Omental fat pad (tissue), 4 donors: ENCODE measurements at places on chromosomes 16 and 17.

DNA sequence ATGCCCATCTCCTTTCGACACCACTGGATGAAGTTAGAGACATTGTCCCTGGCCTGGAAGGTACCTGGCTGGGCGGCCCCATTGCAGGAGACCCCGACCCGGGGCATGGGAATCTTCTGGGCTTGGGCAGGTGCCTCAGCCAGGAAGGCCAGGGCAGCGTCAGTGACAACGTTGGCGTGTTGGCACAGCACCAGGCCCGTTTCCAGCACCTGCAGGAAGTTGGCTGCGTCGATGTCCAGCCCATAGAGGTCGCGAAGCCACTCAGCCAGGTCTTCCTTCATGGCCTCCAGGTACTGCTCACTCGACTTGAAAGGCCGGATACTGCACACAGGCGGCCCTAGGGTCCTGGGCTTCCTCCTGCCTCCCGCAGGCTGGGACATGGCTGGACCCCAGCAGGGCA is 568 bp downstream of the GAS2L2 start:
- DNase-seq = no peak

DNA sequence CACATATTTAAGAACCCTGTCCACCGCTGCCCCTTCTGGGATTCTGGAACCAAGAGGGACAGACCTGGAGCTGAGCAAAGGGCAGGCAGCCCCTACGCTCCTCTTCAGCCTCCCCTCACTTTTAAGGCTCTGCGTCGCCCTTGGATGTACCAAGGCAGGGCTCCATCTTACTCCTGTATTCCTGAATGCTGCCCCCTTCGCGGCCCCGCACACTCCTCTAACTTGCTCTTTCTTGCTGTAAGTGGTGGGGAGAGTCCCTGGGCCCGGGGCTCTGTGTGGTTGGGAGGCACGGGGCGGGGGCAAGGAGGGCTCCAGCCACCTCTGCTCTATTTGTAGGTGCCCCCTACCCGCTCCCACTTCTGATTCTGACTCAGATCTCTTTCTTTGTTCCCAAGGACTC is 1.2 kb downstream of the TNS4 start:
- DNase-seq = no peak

- DNase-seq = no peak
Observed at GRCh38 chr17:41496803-41497484, 7.2 kb upstream of the KRT36 start.

- no peak for DNase-seq
Observed at GRCh38 chr16:62927122-62927521, 890.9 kb upstream of the CDH8 start.

DNA sequence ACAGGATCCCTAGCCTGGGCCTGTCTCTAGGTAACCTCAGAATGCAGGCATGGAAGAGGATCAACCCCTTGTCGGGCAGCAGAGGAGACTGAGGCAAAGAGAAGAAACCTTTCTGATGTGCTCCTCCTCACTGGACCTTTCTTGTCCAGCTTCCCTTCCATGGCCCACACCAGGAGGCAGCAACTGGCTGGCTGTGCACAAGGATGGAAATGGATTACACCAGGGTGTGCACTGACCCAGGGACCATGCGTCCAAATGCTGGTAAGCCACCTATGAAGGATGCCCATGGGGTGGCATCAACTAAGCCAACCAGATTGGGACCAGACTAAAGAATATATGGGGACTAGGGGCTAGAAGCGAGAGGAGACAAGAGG is 83.0 kb downstream of the N4BP1 start:
- DNase-seq = no peak

GRCh38 chr16:23682181-23682580 is 3.5 kb downstream of the PLK1 start:
- DNase-seq = no peak

- no peak for DNase-seq
Observed at GRCh38 chr17:73168667-73169066, 3.9 kb downstream of the SSTR2 start.

DNA sequence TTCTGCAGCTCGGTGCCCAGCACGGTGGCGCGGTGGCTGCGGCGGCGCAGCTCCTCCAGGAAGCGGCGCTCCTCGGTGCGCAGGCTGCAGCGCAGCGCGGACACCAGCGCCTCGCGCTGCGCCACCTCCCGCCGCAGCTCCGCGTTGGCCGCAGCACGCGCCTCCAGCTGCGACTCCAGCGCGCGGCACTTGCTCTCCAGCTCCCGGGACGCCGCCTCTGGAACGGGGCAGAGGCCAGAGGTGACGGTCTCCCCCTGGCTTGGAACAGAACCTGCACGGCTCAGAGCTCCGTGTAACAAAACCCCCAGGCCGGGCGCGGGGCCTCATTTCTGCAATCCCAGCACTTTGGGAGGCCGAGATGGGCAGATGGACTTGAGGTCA is 13.2 kb upstream of the CLUH start:
- DNase-seq = no peak

DNA sequence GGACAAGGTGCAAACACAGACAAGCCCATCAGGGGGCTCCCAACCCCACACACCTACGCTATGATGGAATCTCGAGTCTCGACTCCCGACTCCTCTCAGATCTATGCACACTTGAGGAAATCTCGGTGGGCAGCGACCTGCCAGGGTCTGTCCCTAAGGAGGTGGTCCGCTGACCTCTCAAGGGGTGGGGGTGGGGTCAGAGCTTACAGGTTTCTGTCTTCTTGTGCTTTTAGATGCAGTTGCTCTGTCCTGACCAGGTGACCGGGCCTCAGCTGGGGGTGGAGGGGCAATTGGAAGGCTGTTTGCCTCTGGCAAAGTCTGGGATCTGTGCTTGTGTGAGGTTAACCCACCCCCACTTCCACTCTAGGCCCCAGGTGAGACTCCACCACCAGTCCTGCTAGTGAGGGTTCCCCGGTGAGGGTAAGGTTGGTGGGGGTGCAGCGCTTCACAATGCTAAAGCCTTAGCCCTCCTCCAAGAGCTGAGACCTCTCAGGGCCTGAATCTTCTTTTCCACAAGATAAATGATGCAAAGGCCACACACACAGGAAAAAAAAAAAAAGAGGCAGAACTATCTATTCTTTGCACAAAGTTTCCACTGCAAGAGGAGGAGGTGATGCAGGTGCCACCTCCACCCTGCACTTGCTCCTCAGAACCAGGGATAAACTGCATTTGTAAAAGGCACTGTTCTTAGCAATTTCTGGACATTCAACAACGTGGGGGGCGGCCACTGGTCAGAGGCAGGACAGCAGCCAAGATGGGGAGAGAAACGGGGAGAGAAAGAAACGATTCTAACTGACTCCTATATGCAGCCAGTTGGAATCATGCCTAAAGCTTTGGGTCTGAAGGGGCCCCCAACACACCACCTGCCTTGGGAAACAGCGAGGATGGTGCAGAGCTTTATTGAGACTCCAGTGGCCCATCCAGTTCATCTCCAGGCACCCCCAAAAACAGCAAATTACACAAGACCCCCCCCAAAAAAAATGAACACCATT is 4.1 kb downstream of the CISD3 start:
- DNase-seq = no peak

- no peak for DNase-seq
Observed at GRCh38 chr16:80171199-80171598, 369.6 kb upstream of the DYNLRB2 start.

- no peak for DNase-seq
Observed at GRCh38 chr17:42233994-42234393, 39.7 kb upstream of the GHDC start.

GRCh38 chr16:66856801-66857200 is 12.6 kb downstream of the CA7 start:
- no peak for DNase-seq

- no peak for DNase-seq
Observed at GRCh38 chr17:62064029-62064790, 868 bp downstream of the MED13 start.

DNA sequence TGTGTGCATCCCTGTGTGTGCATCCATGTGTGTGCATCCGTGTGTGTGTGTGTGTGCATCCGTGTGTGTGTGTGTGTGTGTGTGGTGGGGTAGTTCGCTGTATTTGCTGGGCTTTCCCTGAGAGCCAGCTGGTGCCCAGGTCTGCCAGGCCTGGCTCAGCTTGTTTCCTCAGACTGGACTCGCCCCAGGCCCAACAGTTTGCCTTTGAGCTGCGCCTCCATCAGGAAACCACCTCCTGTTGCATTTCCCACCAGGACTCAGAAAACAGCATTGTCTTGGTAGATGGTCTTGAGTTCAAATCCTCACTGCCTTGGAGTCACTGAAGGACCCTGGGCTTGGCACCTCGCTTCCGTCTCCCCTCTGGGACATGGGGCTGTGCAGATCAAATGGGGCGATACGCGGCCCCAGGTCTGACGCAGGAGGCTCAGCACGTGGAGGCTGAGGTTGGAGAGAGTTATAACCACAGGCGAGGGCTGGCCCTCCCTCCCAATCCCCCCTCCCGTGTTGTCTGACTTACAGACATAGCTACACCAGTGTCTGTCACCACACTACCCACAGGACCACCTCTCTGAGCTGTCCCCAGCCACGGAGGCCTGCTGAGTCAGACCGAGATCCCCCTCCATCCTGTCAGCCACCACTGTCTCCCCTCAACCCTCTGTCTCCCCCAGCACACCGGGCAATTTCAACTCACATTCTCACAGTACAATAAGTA is 4.7 kb downstream of the ITGAE start:
- DNase-seq = no peak

GRCh38 chr16:73549984-73550631 is 502.2 kb upstream of the ZFHX3 start:
- DNase-seq = no peak

GRCh38 chr17:28367641-28368305 is 2.3 kb downstream of the VTN start:
- DNase-seq = no peak
